Stimulated activated CD8-positive, alpha-beta memory T cell treated with anti-CD3 and anti-CD28 coated beads, Interleukin-7, amount 100 ng/mL, for 1 hour (primary cell): ENCODE measurements at places on chromosomes 12 and 14.

GRCh38 chr12:124379938-124380754 lies 85.3 kb downstream of the RFLNA start:
- DNase-seq = no peak

GRCh38 chr12:15689751-15690191 lies 99.4 kb downstream of the EPS8 start:
- no peak for DNase-seq

GRCh38 chr12:83015390-83016217 lies 328.9 kb downstream of the TMTC2 start:
- no peak for DNase-seq

GRCh38 chr12:54859502-54859901 lies 5.2 kb downstream of the MUCL1 start:
- no peak for DNase-seq

- no peak for DNase-seq
These were observed 6.3 kb downstream of the MGAT4C start for GRCh38 chr12:86249851-86250250.

- DNase-seq = no peak
These were observed 353.0 kb upstream of the SFSWAP start for GRCh38 chr12:131357920-131358319.

- no peak for DNase-seq
These were observed 9.2 kb downstream of the HIP1R start for GRCh38 chr12:122844366-122844971.

GRCh38 chr14:80393766-80394165 lies 182.5 kb upstream of the DIO2 start:
- no peak for DNase-seq

DNA sequence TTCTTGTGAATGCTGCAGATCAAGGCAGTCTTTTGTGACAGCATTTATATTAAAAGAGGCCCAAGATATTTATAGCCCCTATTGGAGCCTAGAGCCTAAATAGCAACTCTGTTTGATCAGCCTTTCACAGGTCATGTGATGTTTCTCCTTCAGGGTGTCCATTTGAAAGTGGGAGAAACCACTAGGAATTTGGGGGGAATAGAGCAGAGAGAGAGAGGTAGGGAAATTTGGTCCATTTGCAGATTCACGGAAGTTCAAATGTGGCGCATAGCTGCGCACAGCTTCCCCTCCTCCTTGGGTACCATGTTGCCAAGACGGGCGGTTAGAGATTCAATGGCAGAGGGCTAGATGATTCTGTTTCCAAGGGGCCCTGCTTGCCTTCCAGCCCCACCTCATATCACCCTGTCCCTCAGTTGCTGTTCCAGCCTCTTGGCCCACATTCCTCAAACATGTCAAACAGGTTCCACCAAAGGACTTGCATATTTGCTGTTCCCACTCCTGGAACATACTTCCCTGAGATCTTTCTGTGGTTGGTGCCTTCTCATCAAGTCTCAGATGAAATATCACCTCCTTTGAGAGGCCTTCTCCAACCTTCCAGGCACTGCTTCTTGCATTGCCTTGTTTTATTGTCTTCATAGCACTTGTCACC lies 220.8 kb downstream of the CHST11 start:
- no peak for DNase-seq

- no peak for DNase-seq
These were observed 118.7 kb upstream of the MDM1 start for GRCh38 chr12:68450947-68451260.

GRCh38 chr12:77882709-77883108 lies 52.0 kb downstream of the NAV3 start:
- no peak for DNase-seq

DNA sequence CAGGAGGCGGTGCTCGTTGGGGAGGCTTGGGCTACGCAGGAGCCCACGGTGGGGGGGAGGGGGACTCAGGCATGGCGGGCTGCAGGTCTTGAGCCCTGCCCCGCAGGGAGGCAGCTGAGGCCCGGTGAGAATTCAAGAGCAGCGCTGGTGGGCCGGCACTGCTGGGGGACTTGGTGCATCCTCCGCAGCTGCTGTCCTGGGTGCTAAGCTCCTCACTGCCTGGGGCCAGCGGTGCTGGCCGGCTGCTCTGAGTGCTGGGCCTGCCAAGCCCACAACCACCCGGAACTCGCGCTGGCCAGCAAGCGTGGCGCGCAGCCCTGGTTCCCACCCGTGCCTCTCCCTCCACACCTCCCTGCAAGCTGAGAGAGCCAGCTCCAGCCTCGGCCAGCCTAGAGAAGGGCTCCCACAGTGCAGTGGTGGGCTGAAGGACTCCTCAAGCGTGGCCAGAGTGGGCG lies 3.2 kb downstream of the METTL25 start:
- DNase-seq = no peak

GRCh38 chr14:89858089-89858488 lies 96.4 kb downstream of the EFCAB11 start:
- DNase-seq = no peak

DNA sequence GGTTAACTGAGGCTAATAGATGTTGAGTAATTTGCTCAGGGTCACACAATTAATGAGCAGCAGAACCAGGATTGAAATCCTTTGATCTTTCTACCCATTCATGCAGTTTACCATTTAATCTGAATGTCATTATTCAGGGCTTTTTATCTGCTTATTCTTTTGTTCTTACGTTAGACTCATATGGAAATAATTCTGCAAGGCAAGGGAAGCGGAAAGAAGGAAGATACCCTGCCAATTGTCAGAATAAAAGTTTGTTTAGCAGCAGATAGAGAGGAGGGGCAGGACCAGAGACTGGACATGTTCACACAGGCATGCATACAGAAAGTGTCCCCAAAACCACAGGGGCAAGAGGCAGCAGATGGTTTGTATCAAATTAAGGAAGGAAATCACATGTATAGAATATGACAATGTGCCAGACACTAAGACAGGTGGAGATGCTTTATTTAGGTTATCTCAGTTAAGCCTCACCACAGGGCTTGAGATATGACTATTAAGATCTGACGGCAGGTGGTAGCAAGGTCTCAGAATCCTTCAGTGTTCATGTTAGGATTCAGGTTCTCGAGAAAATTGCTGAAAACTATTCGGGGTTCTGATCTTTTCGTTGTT lies 29.8 kb downstream of the BRMS1L start:
- no peak for DNase-seq
